Stimulated activated CD8-positive, alpha-beta memory T cell treated with anti-CD3 and anti-CD28 coated beads, Interleukin-15, amount 100 ng/mL, for 4 hours (primary cell): ENCODE measurements at places on chromosomes 5 and 9.

DNA sequence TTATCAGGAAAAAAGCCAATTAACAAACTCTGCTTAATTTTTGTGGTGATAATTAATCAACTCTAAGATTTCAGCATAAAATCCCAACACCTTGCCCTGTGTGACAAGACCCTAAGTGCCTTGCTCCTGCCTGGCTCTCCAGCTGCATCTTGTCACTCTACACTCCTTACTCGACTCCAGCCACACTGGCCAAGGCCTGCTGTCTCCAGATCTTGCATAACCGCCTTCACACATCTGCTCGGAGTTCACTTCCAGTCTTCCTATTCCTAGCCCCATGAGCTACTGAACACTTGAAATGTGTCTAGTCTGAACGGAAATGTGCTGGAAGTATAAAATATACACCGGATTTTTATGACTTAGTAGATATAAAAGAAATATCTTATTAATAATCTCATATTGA is 259.6 kb downstream of the EPB41L4A start:
- DNase-seq, result no peak

- DNase-seq, result no peak
Observed at GRCh38 chr5:125408448-125409233, 662.2 kb upstream of the ZNF608 start.

DNA sequence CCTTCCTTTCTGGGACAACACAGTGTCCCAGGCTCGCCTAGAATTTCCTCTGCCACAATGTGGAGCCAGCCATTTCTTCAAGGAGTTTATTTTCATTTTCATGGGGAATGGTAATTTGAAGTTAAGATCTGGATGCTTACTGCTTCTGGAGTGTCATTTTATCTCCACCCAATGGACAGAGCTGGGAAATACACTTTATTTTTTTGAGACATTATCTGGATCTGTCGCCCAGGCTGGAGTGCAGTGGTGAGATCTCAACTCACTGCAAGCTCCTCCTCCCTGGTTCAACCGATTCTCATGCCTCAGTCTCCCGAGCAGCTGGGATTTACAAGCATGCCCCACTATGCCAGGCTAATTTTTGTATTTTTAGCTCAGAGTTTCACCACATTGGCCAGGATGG is 12.7 kb upstream of the THG1L start:
- DNase-seq, result no peak

- no peak for DNase-seq
Observed at GRCh38 chr9:38393128-38393796, 760 bp downstream of the ALDH1B1 start.

DNA sequence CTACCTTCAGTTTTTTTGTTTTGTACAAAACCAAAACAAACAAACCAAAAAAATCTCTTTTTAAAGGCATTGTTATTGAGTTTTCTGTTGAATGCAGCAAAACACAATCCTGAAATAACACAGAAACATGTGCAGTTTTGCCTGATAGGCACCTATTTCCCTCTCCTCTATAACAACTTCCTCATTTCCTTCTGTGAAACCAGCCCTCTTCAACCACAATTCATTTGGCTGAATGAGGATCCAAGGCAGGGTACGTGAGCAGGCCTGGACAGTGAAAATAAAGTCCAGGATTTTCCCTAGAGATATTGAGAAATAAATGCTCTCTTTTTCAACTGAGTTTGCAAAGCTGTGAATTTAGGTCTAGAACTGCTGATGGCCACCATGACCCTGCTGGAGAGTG is 134.8 kb upstream of the LARP1 start:
- no peak for DNase-seq

DNA sequence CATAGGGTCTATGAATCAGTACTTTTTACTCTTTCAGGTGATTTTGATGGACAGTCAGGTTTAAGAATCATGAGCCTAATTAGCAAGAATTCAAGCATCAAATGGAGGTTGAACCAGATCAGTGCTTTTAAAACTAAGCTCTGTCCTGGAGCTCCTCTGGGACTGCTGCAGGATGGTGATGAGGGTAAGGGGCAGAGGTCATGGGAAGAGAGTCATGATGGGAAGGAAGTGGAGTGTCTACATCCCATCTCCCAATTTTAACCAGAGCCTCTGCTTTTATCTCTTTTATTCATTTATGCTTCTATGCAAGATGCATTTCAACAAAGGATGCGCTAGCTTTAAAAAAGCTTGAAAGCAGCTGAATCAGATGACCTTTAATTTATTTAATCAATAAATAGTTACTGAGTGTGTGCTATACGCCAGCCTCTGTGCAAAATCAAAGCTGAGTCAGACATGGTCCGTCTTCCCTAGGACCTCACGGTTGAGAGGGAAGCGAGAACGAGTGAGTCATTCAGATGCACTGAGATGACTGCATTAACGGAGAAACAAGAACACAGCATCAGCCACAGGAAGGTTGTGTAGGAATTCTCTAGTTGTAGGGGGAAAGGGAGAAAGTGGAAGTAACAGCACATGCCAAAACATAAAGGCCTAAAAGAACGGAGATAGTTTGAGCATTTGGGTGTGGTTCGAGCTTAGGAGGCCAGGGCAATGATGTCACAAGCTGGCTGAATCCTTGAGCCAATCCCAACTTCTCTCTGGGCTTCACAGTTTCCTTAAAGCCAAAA is 441.6 kb upstream of the BRINP1 start:
- DNase-seq, result no peak

DNA sequence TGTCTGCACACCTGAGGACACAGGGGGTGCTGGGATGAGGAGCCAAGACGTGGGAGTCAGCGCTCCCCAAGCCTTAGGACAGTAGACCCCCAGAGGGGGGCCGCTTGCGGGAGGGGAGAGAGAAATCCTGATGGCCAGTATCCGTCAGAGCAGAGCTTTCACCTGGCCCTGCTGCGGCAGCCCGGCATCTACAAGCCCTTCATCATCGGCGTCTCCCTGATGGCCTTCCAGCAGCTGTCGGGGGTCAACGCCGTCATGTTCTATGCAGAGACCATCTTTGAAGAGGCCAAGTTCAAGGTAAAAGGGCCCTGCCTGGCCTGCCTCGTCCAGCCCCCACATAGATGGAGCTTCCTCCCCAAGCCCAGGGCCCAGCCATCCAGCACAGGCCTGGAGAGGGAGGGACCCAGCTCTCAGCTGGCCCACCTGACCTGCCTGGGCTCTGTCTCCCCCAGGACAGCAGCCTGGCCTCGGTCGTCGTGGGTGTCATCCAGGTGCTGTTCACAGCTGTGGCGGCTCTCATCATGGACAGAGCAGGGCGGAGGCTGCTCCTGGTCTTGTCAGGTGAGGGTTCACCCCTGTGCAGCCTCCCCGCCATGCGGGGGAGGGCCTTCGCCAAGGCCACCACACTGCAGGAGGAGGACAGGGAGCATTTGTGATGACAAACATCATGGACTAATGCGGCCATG is 6.7 kb downstream of the SLC2A8 start:
- DNase-seq, result no peak

GRCh38 chr5:64666078-64666477 is 24.2 kb upstream of the SHISAL2B start:
- no peak for DNase-seq

- DNase-seq, result no peak
Observed at GRCh38 chr9:123660691-123661466, 269.0 kb downstream of the DENND1A start.

- no peak for DNase-seq
Observed at GRCh38 chr5:132459031-132459982, 31.3 kb downstream of the IRF1 start.

- no peak for DNase-seq
Observed at GRCh38 chr9:27192291-27192960, 83.4 kb downstream of the TEK start.

DNA sequence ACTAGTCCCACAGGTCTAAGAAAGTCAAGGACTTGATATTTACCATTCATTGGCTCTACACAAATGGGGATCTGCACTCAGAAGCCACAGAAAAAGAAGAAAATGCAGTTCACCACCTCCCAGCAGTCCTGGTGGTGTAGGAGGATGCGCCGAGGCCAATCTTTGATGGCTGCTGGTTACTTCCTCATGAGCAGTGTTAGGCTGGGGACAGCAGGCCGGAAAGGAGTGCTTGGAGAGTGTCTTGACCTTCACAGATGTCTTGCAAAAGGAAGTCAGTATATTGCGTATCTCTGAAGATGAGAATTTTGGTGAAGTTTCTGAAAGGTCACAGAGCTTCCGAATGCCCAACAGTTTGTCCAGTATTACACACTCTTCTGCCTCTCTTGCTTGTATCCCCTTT is 597.0 kb downstream of the EBF1 start:
- DNase-seq, result no peak

DNA sequence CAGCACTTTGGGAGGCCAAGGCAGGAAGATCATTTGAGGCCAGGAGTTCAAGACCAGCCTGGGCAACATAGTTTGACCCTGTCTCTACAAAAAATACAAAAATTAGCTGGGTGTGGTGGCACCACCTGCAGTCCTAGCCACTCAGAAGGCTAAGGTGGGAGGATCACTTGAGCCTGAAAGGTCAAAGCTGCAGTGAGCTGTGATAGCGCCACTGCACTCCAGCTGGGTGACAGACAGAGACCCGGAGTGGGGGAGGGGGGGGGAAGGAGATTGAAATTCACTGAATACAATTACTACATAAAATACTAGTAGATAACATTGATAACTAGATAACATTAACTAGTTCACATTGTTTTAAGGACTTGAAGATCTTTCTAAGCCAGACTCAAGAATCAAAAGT is 345.6 kb downstream of the BNC2 start:
- DNase-seq, result no peak
